ENCODE measurements at places on chromosomes 11 and 22.

DNA sequence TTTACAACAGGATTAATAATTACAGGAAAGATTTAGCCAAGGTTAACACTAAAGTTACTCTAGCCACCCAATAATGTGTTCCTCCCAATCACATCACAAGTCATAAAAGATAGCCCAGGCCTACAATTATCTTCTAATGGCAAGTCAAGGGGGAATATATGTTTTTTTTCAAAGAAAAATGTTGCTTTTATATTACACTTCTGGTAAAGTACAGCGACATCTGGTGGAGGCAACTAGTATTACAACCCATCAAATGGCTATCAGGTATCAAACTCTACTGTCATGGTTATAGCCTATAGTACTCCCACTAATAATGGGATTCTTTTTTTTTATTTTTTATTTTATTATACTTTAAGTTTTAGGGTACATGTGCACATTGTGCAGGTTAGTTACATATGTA lies 71.8 kb downstream of the XRRA1 start:
- DNase-seq: no peak

DNA sequence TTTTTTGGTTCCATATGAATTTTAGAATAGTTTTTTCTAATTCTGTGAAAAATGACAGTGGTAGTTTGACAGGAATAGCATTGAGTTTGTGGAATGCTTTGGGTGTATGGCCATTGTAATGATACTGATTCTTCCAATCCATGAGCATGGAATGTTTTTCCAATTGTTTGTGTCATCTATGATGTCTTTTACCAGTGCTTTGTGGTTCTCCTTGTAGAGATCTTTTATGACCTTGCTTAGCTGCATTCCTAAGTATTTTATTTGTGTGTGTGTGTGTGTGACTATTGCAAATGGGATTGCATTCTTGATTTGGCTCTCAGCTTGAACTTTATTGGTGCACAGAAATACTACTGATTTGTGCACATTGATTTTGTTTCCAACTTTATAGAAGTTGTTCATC lies 3.0 kb upstream of the CSF2RB start:
- no peak for DNase-seq

DNA sequence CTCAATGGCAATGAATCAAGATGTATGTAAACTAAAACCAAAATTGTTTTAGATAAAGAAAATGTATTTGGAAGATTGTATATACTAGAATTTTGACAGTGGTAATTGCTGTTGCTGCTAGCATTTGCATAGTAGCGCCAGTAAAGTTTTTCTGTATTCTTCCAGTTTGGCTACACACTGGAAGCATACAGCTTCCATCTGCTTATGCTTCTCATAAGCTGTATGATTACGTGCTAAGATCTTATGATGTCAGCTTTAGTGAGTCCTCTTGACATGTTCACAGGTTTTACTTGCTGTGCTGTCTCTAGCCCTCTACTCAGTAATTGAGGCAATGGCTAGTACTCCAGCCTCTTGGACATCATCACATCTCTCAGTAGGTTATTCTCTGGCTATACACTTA lies 256.3 kb downstream of the DDX10 start:
- no peak for DNase-seq

GRCh38 chr11:96229354-96229977 lies 113.5 kb downstream of the MAML2 start:
- DNase-seq: no peak

- no peak for DNase-seq
These were observed 33.6 kb downstream of the MACROD1 start for GRCh38 chr11:64132191-64132771.

- DNase-seq: no peak
These were observed 239.4 kb downstream of the CSNK2A3 start for GRCh38 chr11:11113626-11114025.

DNA sequence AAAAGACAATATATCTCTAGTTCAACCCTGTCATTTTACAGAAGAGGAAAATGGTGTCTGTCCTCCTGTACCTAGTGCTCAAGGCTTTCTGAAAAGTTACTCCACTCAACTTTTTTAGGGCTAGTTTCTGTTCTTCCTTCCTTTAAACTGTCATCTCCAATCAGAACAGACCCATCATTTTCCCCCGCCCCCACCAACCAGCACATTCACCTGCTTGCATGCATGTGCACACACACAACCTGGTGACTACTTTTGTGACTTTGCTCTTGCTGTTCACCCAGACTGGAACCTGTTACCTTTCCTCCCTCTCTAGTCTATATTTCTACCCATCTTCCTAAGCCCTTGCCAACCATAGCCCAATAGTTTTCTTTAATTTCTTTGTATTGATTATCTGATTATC lies 5.6 kb downstream of the FBXO7 start:
- DNase-seq: no peak

DNA sequence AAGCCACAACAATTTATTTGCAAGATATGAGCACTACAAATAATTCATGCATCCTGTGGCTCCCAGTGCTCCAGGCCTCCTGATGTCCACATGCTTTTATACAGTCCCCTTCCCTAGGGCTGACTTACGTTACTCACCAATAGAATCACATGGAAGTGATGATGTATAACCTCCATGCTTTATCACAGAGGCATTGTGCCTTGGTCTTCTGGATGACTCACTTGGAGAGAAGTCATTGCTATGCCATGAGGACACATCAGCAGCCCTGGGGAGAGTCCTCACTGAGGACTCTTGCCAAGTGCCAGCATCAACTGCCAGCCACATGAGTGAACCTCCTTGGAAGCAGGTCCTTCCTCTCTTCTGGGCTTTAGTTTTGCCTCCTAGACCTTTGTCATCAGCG lies 22.0 kb upstream of the IGSF9B start:
- DNase-seq: no peak

- DNase-seq: no peak
These were observed 7.6 kb downstream of the OR56A1 start for GRCh38 chr11:6022956-6023355.

- no peak for DNase-seq
These were observed 124.5 kb upstream of the TMEM45B start for GRCh38 chr11:129691142-129691541.

GRCh38 chr11:18780329-18780728 lies 11.3 kb downstream of the PTPN5 start:
- no peak for DNase-seq

- no peak for DNase-seq
These were observed 6.2 kb downstream of the MRGPRF start for GRCh38 chr11:69006816-69007215.

- no peak for DNase-seq
These were observed 64.1 kb downstream of the PRMT3 start for GRCh38 chr11:20451568-20451967.

GRCh38 chr11:63558459-63559157 lies 4.6 kb downstream of the PLAAT2 start:
- DNase-seq: no peak

DNA sequence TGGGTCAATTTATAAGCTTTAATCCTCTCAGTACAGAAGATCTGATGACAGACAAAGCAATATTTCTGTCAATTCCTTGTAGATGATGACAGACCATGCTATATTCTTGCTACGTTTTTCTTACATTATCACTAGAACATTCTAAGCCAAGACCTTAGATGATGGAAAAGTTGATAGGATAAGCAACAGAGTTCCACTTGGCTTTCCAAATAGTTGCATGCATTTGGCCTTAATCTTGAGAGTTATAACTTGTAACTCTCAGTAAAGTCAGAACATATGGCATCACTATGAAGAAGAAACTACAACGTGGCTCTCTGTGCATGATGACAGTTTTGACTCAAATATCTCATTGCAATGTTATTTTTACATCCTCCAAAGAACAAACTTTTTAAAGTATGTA lies 544.3 kb upstream of the LRRC4C start:
- no peak for DNase-seq
